Activated CD4-positive, alpha-beta T cell treated with anti-CD3 and anti-CD28 coated beads, Interleukin-2, Interleukin-6, amounts not matched to agents 100 ng/mL and 50 ng/mL, durations not matched to agents 16 hours and 8 hours (primary cell): ENCODE measurements at places on chromosomes 12 and 14.

GRCh38 chr12:51620448-51620847 lies 29.4 kb downstream of the SCN8A start:
- DNase-seq = no peak

- DNase-seq = peak; percentile 92
These were observed 20.2 kb upstream of the DUSP16 start for GRCh38 chr12:12582895-12583303.

GRCh38 chr14:45150386-45150890 lies 14.7 kb downstream of the FANCM start:
- no peak for DNase-seq

- DNase-seq = no peak
These were observed 2.0 kb downstream of the PRKAB1 start for GRCh38 chr12:119669744-119670472.

GRCh38 chr12:65532162-65532561 lies 253.7 kb downstream of the MSRB3 start:
- no peak for DNase-seq

DNA sequence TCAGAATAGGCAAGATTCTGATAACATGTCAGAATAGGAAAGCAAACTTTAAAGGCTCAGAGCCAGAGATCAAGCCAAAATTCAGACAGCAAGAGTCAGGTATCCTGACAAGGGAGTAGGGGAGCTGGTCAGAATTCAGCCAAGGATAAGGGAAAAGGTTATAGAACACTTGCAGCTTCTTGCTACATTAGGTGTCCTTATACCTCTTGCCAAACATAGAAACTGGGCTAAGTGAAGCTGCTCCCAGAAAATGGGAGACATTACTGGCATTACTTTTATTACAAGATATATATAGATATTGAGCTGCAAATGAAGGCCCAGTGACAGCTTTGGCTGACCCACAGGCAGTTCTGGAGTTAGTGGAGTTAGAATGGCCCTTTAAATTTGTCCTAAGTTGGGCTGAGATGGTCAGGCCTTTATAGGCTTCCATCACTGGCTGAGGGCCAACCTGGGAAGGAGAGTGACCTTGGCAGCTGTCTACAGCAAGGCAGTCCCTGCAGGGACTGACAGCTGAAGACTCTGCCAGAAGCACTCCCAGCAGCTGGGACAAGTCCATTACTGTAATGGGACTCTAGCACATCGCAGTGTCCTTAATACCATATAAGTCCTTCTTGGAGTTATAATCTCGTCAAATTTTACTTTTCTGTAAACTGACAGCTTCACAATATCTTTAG lies 83.0 kb downstream of the LRRC9 start:
- DNase-seq = no peak

GRCh38 chr12:49888461-49889151 lies 15.1 kb downstream of the FAIM2 start:
- DNase-seq = no peak

- DNase-seq = no peak
These were observed 32.6 kb downstream of the PAPLN start for GRCh38 chr14:73269729-73270531.
